ENCODE measurements at places on chromosomes 2 and 18.
A peak's percentile ranks its signal among the peaks of the same experiment; 100 is the strongest.

GRCh38 chr2:191350826-191351225 lies 105.6 kb downstream of the MYO1B start:
- peak; percentile 37 for DNase-seq

GRCh38 chr2:204081487-204082425 lies 145.2 kb downstream of the ICOS start:
- no peak for DNase-seq

GRCh38 chr2:130825231-130825965 lies 11.3 kb upstream of the ARHGEF4 start:
- no peak for DNase-seq

DNA sequence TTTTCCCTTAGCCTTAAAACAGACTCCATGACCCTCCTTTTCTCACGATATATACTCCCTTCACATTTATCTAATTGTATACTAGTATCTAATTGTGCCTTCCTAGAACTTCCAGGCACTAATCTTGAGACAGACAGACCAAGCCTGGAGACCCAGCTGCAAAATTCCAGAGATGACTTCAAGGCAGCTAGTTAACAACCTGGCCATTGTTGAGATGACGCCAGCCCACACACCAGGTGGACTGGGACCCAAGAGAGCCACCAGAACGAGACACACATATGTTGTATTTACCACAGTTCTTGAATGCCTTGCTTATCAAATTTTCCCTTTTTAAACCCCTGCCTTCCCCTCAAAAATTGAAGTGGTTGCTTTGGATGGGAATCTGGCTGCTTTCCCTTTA lies 48.9 kb upstream of the SELENOI start:
- DNase-seq = no peak

DNA sequence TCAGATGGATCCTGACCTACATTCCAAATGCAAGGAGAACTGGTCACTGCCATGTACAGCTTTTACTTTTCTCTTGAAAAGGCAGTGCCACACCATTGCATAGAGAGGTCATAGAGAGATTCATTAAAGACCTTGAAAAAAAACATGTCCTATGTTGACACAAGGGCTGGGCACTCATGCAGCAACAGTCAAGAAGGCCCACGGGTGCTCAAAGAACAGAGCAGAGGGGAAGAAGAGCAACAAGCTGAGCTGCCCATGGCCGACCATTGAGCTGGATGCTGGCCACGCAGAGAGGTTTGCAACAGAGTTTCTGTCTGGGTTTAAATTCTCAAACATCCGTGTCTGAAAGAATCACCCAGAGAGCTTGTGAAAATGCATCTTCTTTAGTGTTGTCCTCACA lies 99.1 kb downstream of the ADD2 start:
- DNase-seq = no peak

GRCh38 chr2:186919296-186919695 lies 70.3 kb upstream of the ZSWIM2 start:
- DNase-seq = peak; percentile 19

DNA sequence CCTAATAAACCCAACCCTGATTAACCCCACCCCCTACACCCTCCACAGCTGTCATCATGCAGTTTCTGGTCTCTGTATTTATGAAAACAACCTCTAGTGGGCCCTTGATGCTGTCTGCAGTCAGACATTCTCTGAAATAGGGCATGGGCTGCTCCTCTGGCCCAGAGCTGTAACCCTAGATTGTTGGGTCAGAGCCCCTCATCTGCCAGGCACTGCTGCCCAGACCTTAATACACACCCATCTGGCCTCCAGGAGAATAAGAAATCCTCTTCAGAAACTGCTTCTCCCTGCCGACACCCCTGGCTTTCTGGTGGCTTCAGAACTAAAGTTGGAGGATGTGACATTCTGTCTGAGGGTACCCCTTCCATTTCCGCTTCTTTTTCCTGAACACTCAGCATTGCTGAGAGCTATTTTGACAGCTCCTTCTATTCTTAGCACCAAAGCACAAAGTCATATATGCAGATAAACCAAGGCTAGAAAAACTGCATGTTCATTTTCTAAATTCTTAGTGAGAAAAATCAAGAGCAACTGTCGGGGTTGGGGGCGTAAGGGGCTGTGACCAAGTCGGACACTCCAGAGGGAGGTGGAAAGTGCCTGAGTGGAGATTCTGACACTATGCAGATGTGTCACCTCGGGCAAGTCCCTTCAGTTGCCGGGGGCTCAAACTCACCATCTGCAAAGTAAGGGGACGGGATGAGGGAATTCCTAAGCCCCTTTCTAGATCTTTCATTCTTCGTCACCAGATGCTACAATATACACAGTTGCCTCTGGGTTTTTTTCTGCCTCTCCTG lies 28.7 kb downstream of the SRSF7 start:
- DNase-seq = no peak

GRCh38 chr2:12490641-12491040 lies 226.1 kb upstream of the TRIB2 start:
- DNase-seq = no peak

GRCh38 chr2:119289093-119289492 lies 65.5 kb downstream of the STEAP3 start:
- no peak for DNase-seq

DNA sequence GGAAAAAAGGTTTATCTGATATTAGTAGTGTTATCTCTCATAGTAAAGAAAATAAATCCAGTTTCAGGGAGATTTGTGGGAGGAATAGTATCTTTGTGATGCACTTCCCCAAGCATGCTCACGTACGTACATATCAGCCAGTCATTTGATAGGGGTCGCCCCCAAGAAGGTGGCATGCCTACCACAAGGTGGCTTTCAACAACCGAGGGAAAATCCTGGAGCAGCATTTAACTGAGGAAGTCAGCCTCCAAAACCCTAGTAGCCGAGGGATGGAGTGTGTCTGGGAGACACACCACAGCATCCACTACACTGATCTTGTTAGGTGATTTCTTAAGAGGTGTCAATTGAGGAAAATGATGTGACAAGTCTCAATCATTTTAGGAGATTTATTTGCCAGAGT lies 623.9 kb downstream of the NYAP2 start:
- no peak for DNase-seq

DNA sequence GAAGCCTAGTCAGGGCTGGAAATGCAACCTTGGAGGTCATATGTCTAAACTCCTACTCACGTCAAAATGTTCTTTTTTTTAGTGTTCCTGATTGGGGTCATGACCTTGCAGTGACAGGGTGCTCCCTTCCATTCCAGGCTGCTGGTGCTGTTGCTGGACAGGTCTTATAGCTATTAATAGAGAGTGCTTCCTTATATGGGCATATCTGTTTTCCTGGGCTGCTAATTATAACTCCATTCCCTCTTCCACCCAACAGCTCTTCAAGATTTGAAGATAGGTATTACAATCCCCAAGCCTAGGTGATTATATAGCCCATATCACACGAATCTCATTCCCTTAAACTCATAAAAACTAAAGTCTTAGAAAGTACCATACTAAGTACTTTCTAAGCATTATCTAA lies 12.6 kb downstream of the HOXD3 start:
- DNase-seq = no peak

- DNase-seq = no peak
These were observed 41.3 kb downstream of the BCL2L11 start for GRCh38 chr2:111161971-111162370.

DNA sequence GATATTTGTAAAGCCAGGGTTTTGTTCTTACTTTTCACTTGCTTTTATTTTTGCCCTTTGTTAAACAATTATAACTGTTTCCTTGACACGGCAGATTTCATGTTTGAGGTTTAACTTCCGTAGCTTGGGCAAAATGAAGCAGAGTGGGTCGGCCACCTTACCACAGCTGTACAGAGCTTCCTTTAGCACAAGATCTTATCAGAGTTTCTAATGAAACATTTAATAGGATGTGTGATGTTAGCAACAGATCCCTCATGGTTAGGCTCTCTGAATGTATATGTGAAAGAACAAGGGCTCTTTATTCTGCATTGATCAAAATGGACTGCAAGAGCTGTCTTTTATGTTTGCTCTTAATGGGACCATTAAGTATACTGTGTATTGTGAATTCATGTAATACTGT lies 22.3 kb downstream of the RNF125 start:
- no peak for DNase-seq

- DNase-seq = no peak
These were observed 200.2 kb downstream of the OSR1 start for GRCh38 chr2:19158211-19158610.

- no peak for DNase-seq
These were observed 91.8 kb upstream of the THUMPD2 start for GRCh38 chr2:39870871-39871270.

DNA sequence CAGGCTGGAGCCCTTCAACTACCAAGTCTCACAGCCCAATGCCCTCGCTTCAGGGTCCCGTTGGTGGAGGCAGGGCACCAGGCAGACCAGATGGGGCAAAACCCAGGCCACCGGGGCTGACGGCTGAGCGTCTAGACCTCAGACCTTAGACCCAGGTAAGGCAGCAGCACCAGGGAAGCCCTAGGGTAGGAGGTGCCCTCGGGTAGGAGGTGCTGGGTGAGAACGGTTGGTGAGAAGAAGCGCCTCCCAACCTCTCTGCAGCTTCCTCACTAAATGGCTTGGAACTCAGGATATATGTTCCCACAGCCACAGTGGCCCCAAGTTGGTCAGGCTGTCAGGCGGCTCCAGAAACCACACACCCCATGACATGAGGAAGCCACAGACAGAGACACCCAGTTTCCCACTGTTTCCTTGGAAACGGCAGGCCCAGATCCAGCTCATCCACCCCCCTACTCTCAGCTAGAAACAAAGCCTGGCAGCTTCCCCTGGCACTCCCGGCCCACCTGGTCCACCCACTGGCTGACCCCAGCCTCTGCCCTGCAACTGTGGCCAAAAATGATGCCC lies 13.1 kb upstream of the MLPH start:
- peak; percentile 41 for DNase-seq

GRCh38 chr2:65397122-65397521 lies 35.3 kb downstream of the SPRED2 start:
- no peak for DNase-seq

GRCh38 chr2:1791685-1792435 lies 47.5 kb upstream of the PXDN start:
- no peak for DNase-seq

- DNase-seq = peak; percentile 80
These were observed 271.3 kb downstream of the LRATD1 start for GRCh38 chr2:14903709-14904374.

DNA sequence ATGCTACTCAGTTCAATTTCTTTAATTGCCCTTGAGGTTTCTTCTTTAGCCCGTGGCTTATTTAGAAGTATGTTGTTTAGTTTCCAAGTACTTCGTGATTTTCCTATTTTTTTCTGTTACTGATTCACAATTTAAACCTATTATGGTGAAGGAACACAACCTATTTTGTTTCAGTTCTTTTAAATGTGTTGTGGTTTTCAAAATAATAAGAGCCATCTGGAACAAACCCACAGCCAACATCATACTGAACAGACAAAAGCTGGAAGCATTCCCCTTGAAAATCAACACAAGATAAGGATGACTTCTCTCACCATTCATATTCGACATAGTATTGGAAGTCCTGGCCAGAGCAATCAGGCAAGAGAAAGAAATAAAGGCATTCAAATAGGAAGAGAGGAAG lies 155.2 kb downstream of the GALNT1 start:
- no peak for DNase-seq

Data from ACHN (cell line).